ENCODE measurements at places on chromosomes 4 and X. TPM values are rescaled to one million over a fixed set of nuclear protein-coding genes. Genes with fewer than 3 reads are reported as not detected.

DNA sequence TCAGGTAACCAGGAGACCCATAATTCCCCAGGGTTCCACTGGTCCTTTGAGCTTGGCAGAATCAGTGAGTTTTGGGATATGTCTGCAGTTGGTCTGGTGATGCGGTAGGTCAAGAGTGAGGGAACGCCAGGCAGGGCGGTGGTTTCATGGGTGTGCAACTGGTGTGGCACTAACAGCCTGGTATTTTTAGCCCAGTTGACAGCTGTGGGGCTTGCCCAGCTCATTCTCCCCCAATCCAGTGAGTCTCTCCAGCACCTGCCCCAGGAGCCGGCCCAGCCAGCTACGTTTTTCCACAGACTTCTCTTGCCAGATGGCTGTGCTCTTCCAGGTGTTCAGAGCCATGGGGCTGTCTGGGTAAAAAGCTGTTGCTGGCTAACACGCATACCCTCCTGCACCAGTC lies 1019.9 kb downstream of the CCSER1 start:
- no peak for DNase-seq

DNA sequence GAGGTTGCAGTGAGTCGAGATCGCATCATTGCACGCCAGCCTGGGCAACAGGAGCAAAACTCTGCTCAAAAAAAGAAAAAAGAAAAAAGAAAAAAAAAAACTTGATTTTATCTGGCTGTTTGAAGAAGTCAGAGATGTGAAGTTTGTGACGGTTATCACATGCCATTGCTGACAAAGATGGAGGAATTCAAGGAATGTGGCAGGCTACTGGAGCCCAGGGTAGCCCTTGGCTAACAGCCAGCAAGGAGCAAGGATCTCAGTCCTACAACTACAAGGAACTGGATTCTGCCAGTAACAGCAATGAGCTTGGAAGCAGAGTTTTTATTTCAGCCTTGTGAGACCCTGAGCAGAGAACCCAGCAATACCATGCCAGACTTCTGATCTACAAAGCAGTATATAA lies 24.3 kb upstream of the TET2 start:
- peak; percentile 31 for DNase-seq

GRCh38 chr4:60345392-60345791 lies 854.7 kb upstream of the ADGRL3 start:
- no peak for DNase-seq

DNA sequence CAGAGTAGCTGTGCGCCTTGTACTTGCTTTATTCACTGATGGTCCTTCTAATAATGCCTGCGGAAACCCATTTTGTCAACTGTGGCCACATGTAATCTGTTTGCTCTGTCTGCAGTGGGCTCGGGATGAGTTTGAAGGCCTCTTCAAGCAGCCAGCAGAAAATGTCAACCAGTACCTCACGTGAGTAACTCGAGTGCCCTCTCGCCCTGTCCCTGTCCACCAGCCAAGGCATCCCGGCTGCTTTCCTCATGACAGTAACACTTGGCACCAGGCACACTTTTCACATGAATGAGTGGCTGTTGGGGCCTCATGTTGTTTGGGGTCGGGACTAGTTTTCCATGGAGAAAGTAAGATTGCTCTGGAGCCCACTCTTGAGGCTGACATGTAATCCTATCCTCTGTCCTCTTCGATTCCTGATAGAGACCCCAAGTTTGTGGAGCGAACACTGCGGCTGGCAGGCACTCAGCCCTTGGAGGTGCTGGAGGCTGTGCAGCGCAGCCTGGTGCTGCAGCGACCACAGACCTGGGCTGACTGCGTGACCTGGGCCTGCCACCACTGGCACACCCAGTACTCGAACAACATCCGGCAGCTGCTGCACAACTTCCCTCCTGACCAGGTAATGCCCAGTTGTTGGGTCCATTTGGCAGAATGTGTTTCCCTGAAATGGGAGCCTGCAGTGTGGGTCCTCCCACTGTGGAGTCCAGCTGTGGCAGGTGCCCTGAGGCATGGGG lies 8.8 kb upstream of the CDK16 start:
- no peak for DNase-seq

GRCh38 chr4:110667670-110668069 lies 44.8 kb upstream of the PITX2 start:
- DNase-seq: no peak

DNA sequence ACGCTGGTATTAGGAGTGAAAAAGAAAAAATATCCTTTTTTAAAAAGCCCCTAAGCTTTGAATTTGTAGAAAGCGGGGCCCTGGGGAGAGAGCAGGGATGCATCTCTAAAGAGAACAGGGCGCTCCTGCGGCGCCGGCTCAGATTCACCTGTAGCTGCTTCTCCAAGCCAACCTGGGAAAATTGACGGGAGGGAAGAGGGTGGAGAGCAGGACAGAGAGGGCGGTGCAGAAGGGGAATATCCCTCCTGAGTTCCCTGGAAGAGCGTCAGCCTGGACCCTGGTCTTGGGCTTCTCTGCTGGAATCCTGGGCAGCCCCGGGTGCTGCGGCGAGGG lies 776 bp upstream of the SOWAHD start:
- no peak for DNase-seq

DNA sequence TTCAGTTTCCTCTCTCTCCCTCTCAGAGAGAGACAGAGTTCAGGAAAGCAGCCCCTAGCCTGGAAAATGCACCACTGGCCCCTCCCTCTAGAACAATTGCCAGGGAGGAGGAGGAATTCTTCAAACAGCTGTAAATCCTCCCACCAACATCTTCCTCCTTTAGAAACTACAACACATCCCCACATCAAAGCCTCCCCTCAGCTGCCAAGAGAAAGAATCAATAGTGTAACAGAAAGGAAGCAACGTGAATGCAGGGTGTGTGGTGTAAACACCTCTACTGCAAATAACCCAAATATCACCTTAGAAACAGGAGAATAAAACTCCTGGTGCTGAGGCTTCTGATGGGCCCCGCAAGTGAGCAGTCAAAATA lies 249.9 kb upstream of the GATB start:
- peak; percentile 33 for DNase-seq

GRCh38 chrX:45697591-45697990 lies 496.9 kb upstream of the DIPK2B start:
- peak; percentile 79 for DNase-seq

- DNase-seq: no peak
These were observed 68.8 kb upstream of the HGFAC start for GRCh38 chr4:3372933-3373465.

DNA sequence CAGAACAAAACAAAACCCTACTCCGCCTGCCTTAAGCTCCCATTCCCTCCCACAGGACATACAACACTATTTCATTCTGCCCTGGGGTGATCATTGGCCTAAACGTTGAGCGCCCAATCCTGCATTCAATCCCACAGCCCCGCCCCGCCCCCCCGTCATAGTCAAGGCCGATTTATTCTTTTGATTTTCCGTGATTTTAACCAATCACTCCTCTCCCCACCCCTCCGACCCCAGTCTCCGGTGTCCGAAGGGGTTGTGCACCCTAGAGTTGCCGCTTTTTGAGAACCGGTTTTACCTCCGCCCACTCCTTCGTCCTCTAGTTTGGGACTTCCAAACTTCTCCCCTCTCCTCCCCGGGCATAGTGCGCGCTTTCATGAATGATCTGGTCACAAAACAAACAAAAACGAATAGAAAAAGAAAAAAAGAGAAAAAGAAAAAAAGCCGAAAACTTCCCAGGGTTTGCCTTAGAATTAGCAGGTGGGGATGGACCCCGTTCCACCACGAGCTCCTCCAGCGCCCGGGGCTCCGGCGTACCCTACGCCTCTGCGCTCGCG lies 446 bp upstream of the UBE2A start:
- peak; percentile 55 for DNase-seq

- DNase-seq: peak; percentile 2
These were observed 117.3 kb downstream of the DRD5 start for GRCh38 chr4:9898596-9899305.

- DNase-seq: peak; percentile 26
These were observed 204.9 kb downstream of the SMARCA1 start for GRCh38 chrX:129318375-129318774.

DNA sequence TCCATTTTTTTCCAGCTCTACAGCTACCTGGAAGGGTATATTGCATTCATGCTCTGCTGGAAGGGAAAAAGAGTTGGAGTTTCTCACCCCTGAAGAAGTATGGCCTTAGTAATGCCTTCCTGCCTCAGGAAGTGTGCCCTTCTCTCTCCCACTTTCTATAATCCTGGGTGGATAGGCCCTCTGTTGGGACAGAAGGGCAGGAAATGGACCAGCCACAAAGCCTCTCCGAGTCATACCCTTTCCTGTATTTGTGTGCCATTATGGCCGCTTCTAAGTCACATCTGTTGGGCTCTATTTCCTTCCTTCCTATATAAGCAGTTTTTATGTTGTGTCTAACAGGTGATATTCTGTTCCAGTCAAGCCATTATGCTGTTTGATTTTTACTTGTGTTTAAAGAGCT lies 74.8 kb upstream of the SMARCA5 start:
- DNase-seq: no peak

GRCh38 chr4:86558797-86559196 lies 35.3 kb upstream of the PTPN13 start:
- no peak for DNase-seq

GRCh38 chrX:22035236-22035635 lies 3.1 kb downstream of the PHEX start:
- DNase-seq: no peak

DNA sequence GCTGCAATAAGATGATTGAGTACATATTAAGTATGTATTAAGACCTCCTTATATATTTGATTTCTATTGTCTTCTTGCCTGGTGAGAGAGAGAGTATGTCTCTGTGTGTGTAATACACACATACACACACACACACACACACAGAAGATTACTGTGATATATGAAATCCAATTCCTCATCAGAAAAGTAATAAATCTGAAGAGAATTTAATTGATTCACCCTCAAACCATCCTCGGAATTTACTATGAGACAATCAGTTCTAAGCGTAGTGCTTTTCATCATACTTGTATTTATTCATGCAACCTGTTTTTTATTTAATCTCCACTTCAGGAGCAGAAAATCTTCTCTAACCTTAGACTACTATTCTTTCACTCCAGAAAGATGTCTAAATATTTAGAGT lies 62.3 kb upstream of the TLL1 start:
- peak; percentile 17 for DNase-seq

DNA sequence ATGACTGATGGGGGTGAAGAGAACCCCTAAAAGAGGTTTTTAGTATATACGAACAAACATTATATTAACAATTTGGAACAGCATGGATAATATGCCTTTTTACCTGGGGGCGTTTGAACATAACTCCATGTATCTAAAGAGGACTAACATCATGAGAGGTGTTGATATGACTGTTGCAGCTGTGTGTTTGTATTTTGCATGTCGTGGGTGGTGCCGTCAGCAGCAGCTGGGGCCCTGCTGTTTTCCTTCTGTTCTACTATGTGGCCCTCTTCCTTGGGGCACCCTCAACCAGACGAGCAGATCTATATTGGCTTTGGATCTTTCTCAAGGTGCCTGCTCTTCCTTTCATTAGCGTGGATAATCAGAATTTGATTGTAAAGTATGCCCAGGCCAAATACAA lies 11.2 kb downstream of the GBA3 start:
- no peak for DNase-seq

DNA sequence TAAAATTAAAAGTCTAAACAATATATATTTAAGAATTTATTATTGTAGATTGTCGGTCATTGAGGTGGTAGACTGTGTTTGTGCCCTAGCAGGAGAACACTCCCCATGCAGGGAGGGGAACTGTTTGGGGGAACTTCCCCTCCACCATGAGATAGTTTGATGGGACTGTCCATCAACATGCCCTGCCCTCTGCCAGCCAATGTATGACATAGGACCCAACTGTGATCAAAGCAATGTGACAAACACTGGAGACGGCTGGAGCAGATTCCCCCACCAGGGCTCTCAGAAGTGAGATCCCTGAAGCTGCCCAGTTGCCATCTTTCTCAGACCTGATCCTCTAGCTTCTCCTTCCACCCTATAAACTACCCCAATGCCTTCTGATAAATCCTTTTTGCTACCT lies 44.9 kb downstream of the SH3KBP1 start:
- no peak for DNase-seq

DNA sequence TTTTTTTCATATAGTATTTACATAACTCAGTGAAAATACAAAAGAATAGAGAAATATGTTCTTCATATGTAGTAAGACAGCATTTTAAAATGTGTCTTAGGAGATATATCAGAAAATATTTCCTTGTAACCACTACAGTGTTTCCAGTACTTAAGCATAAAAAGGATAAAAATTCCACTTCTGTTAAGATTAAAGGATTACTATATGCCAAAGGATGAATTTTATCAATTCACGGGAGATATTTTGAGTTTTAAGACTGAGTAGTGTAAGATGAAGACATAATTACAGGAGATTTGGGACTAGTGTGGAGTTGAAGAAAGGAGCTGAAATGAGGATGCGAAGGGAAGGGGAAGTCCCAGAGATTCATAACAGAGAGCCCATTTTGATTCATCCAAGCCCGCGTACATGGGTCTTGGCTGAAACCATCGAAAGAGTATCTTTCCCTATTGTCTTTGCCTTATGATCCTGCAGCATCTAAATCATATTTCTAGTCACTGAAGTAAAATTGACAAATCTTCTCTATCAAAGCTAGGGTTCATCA lies 58.7 kb downstream of the MAD2L1 start:
- DNase-seq: no peak

- no peak for DNase-seq
These were observed 390.5 kb upstream of the TECRL start for GRCh38 chr4:64799751-64800150.

DNA sequence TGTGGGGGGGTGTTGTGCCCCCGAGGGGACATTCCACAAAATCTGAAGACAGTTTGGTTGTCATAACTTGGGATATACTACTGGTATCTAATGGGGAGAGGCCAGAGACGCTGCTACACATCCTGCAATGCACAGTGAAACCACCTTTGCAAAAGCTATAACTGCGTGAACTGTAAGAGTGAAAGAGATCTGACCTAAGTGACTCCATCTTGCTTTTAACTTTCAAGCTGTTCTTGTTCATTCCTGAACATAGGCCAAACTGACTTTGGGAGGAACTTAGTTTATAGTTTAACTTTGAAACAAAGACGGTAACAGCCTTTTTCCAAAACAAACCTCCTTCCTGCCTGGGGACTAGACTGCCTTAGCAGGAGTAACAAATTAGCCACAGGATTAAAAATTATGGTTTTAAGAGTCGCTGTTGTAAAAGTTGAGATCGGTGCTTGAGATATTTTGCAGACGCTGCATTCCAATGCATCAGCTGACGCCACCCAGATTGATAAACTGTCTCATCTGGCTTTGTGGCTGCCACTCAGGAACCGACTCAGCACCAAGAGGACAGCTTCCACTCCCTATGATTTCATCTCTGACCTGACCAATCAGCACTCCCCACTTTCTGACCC lies 70.9 kb downstream of the ATXN3L start:
- no peak for DNase-seq

Gene NAP1L5
- 11.3 TPM for total RNA-seq

Gene FGA
- total RNA-seq: not detected

Gene MAGEC3
- total RNA-seq: not detected

Gene FRMPD4
- total RNA-seq: 0.41 TPM

Gene TASL
- total RNA-seq: not detected

Gene KIAA1210
- not detected for total RNA-seq

Gene RP2
- total RNA-seq: 23.3 TPM

Data from fibroblast of the aortic adventitia (primary cell).